ENCODE measurements at places on chromosomes 7 and 10.

DNA sequence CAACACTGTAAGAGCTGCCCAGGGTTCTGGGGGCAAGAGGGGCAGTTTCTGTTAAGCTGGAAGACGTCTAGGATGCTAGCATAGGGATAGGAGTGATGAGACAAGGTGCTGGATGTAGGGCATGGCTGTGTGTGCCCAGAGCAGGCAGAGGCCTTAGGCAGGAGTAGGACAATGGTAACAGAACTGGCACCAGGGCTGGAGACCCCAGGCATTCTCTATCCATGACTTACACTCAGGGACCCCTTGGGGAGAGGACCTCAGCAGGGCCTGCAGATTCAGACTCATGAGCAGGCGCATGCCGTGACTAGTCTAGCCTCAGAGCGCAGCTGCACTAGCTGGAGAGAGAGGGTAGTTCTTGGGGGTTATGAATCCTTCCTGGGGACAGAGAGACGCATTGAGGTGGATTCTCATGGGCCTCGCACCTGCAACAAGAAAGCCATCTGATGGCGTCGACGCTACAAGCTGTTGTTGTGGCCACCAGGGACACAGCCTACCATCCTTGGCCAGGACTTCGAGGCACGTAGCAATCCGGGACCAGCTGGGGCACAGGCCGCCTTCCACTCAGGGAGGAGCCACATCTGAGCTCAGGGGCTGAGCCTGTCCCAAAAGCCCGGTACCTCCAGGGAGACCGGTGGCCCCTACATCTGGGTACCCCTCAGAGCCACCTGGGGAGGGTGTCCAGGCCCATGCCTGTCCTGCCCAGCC, 474.1 kb downstream of the PTPRN2 start:
- no peak for DNase-seq

- DNase-seq, result no peak
Observed at GRCh38 chr10:63722537-63722936, 201.3 kb downstream of the REEP3 start.

- no peak for DNase-seq
Observed at GRCh38 chr10:78804411-78805032, 264.2 kb upstream of the ZMIZ1 start.

GRCh38 chr7:867406-868188, 8.8 kb upstream of the GET4 start:
- DNase-seq, result no peak

- DNase-seq, result no peak
Observed at GRCh38 chr10:87519582-87519981, 14.9 kb downstream of the MINPP1 start.

- DNase-seq, result no peak
Observed at GRCh38 chr7:81501220-81501619, 268.6 kb downstream of the HGF start.

- no peak for DNase-seq
Observed at GRCh38 chr7:26954951-26955350, 90.6 kb upstream of the SKAP2 start.

DNA sequence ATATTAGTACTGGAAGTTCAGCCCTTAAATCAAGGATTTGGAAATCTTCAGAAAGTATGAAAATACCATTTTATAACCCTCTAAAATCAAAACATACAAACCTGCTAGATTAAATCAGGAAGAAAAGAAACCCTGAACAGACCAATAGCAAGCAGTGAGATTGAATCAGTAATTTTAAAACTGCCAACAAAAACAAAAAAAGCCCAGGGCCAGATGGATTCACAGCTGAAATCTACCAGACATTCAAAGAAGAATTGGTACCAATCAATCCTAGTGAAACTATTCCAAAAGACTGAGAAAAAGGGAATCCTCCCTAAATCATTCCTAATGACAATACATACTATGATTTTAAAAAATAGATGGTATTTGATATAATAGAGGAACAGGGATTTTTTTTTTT, 70.1 kb downstream of the MCU start:
- no peak for DNase-seq

Data from D341Med (cell line).